ENCODE measurements at places on chromosomes 6 and 20.

GRCh38 chr6:6524951-6525350 lies 63.6 kb upstream of the LY86 start:
- DNase-seq: no peak

- no peak for DNase-seq
These were observed 232.5 kb upstream of the ASCC3 start for GRCh38 chr6:101113468-101114260.

GRCh38 chr6:84033523-84034451 lies at the start of gene MRAP2:
Gene MRAP2, plus strand, starts transcription at chr6:84033772. Its CDS starts 21,547 bp downstream, at chr6:84055319.
- no peak for DNase-seq

DNA sequence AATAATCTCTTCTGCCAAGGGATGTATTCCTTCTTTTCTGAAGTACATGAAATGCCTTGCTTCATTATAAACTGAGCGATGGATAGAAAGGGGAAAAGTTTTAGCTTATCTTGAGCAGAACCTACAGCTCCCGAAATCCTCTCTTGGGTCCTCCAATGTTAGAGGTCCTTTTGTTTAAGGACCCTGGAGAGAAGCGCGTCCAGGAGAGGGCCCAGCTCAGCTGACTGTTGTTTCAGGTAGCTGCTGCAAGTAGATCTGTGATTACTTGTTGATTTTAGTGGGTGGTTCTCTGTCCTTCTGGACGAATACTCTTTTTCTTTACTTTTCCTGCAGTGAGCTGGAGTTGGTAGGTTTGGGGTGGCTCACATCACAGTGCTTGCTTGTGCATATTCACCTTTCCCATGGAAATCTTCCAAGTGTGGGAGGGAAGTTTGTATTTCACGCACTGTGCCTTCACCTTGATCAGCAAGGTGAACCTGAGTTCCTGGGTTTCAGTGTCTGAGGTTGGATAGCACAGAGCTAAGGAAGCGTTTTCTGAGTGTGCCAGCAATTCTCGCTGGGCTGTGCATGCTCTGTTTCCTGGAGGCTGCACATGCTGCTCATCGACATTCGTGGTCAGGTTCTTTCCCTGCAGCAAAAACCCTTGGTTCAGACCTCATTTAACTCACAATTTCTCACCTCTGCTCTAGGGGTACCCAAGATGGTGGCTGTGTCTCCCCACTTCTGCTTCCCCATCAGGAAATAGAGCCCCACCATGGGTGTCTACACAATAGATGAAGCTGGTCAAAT lies 176.3 kb downstream of the JARID2 start:
- DNase-seq: no peak

- DNase-seq: no peak
These were observed 16.9 kb downstream of the TDRD6 start for GRCh38 chr6:46704562-46704961.

- DNase-seq: no peak
These were observed 166.4 kb downstream of the NFATC2 start for GRCh38 chr20:51376111-51376510.

DNA sequence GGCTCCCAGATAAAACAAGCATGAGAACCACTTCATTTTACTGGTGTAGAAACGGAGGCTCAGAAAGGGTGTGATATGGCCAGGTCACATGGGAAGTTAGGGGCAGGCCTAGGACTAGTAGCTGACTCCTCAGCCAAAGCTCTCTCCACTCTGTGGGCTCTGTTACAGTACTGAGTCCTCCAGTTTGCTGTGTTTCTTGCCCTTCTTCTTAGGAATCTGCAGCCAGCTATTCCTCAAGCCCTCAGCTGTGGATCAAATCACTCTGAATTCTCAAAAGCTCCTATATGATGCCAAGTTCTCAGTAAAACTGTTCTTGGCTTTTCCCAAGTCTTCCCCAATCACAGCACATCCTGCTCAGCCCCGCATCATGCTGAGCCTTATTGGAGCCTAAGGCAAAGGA lies 42.5 kb upstream of the ADGRF1 start:
- DNase-seq: no peak

GRCh38 chr6:138514860-138515540 lies 15.7 kb upstream of the NHSL1 start:
- DNase-seq: no peak

- no peak for DNase-seq
These were observed 120.2 kb upstream of the MAP3K4 start for GRCh38 chr6:160871320-160871719.

DNA sequence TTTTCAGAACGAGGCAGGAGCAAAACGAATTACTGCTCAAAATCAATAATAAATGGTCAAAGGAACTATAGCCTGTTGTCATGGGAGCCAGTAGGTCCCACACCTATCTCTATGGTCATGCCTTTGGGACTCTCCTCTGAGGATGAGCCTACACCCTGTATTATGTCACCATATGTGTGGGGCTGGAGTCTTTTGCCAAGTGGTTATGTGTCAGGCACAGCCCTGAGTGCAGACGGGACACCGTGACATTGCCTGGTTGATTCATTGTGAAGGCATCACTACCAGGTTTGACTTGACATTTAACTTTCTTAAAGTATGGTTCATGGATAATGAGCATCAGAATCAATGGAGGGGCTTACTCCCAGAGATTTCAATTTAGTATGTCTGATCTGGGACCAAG lies 23.6 kb downstream of the BMP6 start:
- DNase-seq: no peak

GRCh38 chr6:45982280-45983036 lies 33.2 kb downstream of the CLIC5 start:
- no peak for DNase-seq

- DNase-seq: no peak
These were observed 54.3 kb downstream of the ANKRD60 start for GRCh38 chr20:58173930-58174707.

GRCh38 chr6:143267760-143268159 lies 182.7 kb downstream of the ADAT2 start:
- no peak for DNase-seq

- DNase-seq: no peak
These were observed 639 bp upstream of the ZNF335 start for GRCh38 chr20:45972500-45973183.

DNA sequence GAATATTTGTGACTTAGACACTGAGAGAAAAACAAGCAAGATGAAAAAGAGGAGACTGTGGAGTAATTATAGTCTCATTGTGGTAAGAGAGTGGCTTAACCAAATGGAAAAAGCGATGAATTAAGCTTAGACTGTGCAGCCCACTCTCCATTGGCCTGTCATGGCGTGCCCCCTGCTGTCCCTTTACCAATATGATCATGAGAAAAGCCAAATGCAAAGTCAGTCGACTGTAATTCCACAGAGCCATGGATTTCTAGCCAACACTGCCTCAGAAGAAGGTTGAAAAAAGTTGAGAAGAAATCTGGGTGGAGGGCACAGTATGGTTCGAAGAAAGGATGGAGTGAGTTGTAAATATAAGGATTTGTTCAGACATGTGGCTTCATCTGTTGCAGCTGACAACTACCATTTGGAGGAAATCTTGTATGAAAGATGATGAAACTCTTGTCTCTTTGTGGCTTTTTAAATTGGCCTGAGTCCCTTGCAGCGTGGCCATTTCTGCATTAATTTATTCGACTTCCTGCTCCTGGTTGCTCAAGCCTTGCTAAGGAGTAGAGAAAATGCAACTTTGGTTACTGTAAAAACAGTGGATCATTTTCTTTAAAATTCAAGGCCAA lies 251.4 kb downstream of the DOK5 start:
- DNase-seq: no peak

GRCh38 chr6:140459209-140459608 lies 1084.8 kb upstream of the CITED2 start:
- no peak for DNase-seq

DNA sequence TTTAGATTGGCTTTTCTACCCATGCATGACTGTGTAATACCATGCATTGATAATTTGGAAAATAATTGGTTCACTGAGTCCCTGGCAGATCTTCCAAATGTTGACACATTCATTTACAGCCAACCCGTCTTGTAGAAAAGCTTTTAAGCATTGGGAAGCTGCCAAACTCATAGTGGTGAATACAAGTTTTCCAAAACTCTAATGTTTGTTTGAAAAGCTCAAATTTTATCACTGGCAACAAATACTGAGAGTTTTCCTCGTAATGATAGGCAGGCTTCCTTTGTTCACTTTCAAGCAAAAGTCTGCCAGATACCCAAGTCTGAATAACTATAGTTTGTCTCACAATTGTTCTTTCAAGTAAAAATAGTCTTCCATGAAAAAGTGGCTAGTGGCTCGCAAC lies 143.0 kb downstream of the FIG4 start:
- no peak for DNase-seq

- DNase-seq: no peak
These were observed 4.2 kb downstream of the RNASET2 start for GRCh38 chr6:166952121-166952520.

- no peak for DNase-seq
These were observed 31.6 kb upstream of the APMAP start for GRCh38 chr20:25024171-25024570.

DNA sequence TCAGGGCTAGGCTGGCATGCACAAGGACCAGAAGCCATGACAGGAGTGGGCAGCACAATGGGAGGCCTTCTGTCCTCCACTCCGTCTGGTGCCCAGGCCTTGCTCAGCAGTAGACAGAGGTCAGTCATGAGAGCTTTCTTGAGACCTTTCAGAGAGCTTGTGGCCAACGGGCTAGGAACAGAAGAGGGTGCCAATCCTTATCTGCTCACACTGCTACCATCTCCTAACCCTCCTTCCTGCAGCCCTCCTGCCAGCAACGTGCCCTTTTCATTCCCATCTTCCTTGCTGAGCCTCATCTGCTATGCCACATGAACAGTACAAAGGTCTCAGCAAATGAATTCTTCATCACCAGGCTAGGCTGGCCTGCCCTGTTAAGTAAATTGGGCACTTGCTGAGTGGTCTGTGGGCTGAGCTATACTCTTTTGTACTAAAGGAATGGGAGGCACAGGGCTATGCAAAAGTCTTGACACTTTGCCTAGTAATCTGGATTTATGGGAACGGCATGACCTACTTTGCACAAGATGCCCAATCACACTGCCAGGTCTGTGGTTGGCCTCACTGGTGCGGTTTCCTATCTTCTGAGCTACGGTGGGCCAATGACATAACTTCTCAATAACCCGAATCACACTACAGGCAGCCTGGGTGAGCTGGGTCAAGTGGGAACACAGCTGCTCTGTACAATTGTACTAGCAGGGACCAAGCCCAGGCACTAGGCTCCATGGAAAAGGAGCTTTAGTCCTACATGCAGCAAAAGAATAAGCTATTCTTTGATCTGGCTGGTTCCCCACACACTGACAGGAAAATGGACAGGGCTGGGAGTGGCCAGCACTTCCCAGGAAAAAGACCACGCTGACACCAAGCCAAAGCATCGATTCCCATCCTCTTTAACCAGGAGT lies 47.8 kb downstream of the ELOVL5 start:
- DNase-seq: no peak

GRCh38 chr6:21946298-21946783 lies 350.5 kb downstream of the PRL start:
- no peak for DNase-seq

DNA sequence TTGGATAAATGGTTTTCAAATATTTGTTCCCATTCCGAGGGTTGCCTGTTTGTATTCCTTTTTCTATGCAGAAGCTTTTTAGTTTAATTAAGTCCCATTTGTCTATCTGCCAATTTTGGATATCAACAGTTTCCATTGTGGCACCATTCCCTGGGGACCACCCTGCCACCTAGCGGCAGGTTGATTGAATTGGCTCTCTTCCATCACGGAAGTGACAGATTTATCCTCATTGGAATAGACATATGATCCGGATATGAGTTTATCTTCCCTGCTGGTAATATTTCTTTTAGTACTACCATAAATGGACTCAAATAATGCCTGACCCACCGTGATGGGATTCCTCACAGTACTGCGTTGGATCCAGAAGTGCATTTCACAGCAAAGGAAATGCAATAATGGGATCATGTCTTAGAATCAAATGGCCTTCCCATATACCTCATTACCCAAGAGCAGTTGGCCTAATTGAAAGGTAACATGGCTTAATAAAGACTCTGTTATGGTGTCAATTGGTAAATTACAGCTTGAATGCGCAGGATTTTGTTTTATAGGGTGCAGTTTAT lies 327.0 kb downstream of the BMP2 start:
- DNase-seq: no peak

DNA sequence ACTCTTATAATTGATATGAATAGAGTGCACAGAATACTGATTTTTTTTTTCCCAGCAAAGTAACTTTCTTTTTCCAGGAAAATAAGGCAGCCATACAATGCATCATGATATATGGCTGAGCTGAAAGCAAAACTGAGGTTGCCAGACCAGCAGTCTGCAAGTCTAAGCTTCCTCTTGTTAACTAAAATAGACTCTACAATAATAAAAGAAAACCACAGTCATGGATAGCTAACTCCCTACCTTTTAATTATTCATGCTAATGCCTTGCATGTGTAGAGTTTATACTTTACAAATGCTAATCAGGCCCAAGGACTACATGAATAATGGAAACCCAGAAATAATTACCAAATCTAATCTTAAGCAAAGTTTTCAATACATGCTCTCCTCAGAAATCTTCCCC lies 47.4 kb downstream of the MAP7 start:
- no peak for DNase-seq

GRCh38 chr6:124870611-124871459 lies 91.4 kb upstream of the RNF217 start:
- no peak for DNase-seq

DNA sequence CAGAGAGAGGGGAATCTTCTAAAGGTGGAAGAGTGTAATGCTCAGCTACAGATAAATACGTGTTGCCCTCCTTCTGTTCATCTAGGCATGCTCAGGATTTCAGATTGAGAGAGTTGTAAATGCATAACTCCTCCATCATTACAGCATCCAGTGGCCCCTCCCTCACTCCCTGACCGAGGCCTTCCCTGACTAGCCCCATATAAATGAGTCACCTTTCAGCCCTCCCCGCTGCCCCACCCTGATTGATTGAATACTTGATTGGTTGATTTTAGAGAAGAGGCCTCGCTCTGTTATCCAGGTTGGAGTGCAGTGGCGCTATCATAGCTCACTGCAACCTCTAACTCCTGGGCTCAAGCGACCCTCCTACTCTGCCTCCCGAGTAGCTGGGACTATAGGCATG lies 193.7 kb downstream of the EYA2 start:
- DNase-seq: no peak

DNA sequence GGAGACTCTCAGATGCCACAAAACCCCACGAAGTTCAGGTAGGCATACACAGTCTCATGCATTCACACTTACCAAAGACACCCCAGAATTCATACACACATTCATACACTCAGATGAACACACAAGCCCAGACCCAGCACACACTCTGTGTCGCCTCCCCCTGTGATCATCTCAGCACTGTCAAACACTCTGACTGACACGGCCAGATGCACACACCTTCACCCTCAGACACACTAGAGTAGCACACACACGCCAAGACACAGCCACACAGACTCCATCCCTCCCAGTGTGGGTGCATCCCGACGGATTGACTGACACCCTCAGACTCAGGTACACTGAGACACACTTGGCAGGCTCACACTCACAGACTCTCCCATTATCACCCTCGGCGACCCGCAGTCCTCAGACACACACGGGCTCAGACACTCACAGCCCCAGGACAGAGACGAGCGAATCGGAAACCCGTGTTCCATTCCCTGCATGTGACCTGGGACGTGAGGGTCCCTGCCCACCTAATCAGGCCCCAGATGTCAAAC lies 872 bp upstream of the RIMS4 start:
- DNase-seq: no peak
